Activated T-helper 2 cell treated with anti-CD3 and anti-CD28 coated beads, Interferon-gamma antibody, Interleukin-2, Interleukin-4, amounts not matched to agents 10 μg/mL and 5 μg/mL and 100 μg/mL, durations not matched to agents 14 hours and 24 hours and 36 hours (primary cell): ENCODE measurements at places on chromosomes 6 and 20.

DNA sequence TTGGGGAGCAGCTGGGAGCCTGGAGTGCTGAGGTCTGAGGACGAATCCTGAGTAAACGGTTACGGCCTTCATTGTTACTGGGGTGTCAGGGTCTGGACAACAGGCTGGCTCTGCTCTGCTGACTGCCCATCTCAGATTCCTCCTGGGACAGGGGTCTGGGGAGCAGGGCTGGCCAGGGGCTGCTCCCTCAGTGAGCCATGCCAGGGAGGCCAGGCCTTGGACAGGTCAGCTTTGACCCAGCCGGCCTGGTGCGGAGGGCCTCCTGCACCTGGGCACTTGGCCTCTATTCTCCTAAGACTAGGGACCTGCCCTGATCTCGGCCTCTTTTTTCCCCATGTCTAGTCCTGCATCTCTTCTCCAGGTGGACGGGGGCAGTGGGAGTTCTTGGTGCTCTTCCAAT, 44.9 kb downstream of the MYT1 start:
- no peak for DNase-seq

- no peak for DNase-seq
Observed at GRCh38 chr20:56278196-56278595, 29.7 kb downstream of the MC3R start.

GRCh38 chr6:110485491-110485890, 9.1 kb upstream of the SLC22A16 start:
- no peak for DNase-seq

DNA sequence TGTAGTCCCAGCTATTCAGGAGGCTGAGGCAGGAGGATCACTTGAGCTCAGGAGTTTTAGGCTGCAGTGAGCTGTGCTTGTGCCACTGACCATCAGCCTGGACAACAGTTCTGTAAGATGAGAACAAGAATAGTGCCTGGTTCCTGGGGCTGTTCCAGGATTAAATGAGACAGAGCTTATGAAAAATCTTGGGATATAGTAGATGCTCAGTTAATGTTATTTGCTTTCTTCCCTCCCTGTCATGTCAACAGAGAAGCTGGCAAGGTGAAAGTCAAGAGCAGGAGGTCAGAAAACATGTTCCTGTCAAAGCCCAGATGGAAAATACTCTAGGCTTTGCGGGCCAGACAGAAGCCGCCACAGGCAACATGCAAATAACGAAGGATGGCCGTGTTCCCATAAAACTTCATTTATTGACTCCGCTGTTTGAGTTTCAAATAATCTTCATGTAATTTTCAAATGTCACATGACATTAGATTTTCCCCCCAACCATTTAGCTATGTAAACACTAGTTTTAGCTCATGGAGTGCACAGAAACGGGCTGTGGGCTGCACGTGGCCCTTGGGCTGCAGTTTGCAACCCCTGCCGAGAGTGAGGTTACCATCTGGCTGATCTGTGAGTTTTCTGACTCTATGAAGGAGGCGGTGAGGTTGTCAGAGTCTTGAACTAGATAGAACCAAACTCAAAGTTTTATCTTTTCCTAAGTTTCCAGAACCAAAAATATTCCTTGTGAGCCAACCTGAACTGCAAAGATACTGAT, 63.4 kb upstream of the PMEPA1 start:
- DNase-seq = no peak

- no peak for DNase-seq
Observed at GRCh38 chr6:17002123-17002522, 99.7 kb upstream of the STMND1 start.

- no peak for DNase-seq
Observed at GRCh38 chr20:19416627-19417026, 204.2 kb downstream of the SLC24A3 start.

DNA sequence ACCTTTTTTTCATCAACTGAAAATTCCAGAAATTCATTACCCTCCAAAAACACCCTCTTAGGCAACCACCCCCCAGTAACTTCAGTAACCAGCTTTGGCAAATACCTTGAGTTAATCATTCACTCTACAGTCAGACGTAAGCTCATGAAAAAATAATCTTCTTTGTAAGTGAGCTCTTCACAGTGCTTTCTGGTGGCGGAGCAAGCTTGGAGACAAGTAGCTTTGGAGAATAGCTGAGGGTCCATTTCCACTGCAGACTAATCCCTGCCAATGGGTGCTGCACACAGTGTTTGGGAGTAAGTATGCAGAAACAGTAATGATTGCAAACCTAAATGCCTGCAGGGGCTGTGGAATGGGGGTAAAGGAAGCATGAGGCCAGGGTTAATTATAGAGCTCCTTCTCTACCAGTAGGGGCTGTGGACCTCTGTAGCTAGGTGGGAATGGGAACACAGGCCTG, 56.8 kb upstream of the HINT3 start:
- DNase-seq = no peak

DNA sequence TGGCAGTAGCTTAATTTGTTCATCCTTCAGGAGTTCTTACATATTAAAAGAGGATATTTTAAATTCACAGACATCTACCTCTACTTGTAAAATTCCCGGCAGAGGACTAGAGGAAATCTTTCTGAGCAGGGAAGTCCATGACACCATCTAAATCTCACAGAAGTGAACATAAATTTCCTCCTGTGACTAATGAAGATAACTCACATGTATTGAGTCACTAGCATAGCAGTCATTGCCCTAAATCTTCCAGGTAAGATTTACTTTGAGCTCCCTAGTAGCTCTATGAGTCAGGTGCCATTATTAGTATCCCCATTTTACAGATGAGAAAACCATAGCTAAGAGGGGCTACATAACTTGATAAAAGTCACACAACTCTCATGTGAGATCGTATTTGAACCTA, 1058.6 kb upstream of the FLRT3 start:
- no peak for DNase-seq

DNA sequence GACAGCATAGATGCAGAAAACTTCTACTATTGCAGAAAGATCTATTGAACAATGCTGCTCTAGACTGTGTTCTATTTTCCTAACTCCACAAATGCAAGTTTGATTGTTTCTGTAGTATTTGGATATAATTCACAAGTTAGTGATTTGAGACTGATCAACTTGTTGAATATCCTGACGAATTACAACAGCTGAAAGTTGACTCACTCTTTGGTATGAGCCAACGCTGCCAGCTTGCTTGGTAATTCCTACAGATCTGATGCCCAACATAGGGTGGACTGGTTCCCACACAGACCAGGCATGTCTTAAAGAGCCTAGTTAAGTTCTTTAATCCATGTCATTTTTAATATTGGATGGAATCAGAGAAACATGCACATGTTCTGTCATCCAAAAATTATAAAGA, 231.0 kb upstream of the RAB32 start:
- no peak for DNase-seq

DNA sequence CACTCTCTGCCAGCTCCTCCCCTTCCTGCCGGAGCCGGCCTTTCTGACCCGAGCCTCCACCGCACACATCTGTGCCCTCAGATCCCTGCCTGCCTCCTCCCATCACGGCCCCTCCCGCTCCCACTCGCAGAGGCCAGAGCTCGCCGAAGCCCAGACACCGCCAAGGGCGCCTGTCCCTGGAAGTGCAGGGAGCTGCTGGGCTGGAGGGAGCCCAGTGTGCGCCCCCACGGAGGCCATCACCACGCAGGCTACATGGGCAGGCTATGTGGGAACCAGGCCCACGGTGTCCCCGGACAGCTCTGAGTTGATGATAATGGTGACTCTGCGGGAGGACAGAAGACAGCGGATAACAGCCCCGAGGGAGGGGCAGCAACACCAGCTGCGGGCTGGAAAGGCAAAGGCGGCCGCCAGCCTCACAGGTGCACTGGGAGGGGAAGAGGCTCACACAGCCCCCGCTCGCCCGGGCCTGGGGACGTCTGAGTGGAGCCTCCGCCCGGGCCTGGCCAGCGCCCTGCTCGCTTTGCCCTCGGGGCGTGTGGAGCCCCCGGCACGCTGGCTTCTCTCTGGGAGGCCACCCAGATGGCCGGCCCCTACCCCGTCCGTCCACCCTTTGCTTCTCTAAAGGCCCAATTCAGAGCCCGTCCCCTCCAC, 154.9 kb downstream of the DLL1 start:
- no peak for DNase-seq

DNA sequence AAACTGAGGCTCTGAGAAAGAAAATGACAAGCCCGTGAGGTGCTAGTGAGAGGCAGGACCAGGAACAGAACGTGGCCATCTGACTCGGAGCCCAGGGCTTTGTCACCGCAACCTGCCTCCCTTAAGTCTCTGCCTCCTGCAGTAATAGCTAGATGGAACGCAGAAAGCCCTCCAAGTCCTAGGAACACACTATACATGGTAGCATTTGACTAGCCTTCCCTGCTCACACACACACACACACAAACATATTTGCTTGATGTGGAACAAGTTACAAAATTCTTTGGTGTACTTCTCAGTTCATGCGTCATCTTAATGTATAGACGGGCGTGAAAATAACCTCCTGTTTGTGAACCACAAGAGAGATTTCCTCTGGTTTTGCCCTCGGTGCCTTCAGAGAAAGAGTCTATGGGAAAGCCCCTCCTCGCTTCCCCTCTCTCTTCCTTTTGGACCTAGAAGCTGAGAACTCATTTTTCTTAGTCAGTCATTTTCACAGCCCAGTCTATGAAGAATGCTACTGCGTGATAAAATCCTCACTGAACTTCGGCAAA, 38.8 kb downstream of the C6orf52 start:
- no peak for DNase-seq

DNA sequence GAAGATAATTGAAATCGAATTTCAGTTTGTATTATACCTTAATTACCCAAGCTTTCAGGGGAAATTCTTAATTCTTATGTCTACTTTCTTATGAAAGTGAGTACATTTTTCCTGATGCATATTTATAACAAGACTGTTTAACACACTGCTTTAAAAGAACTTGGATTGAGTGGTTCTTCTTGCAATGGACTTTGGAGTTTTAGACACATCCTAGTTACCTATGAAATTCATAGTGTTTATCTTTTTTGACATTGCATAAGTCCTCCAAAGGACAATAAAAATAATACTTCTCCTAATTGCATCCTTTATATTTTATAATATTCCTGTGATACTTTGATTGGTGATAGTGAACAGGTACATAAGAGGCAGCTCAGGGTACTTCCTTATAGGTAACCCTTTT, 395.6 kb upstream of the FLRT3 start:
- no peak for DNase-seq

- no peak for DNase-seq
Observed at GRCh38 chr20:709423-709822, 33.8 kb upstream of the SCRT2 start.

GRCh38 chr6:134373282-134373922, 55.5 kb upstream of the SGK1 start:
- no peak for DNase-seq

DNA sequence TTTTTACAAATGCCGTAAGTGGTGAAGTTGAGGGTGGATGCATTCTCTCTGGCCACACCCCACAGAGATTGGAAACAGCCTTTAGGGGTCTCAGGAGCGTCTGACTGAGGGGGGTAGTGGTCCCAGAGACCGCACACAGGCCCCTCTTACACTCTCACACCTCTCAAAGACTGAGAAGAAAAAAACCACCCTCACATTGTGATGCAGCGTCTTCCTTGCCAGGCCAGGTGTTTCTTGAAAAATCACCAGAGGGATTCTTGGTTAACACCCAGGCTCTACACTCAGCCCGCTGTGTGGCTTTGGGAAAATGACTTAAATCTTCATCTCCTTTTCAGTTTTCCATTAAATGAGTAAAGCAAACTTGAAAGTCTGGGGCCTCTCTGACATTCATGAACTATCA, 115.8 kb upstream of the SPTLC3 start:
- no peak for DNase-seq

- no peak for DNase-seq
Observed at GRCh38 chr6:70282919-70283461, 19.9 kb downstream of the COL9A1 start.

- no peak for DNase-seq
Observed at GRCh38 chr6:157151989-157152388, 171.3 kb downstream of the TMEM242 start.

GRCh38 chr6:12595161-12595811, 121.3 kb upstream of the PHACTR1 start:
- no peak for DNase-seq
